ENCODE measurements at places on chromosomes 5 and 9.

- no peak for DNase-seq
Observed at GRCh38 chr5:33810491-33811120, 81.2 kb downstream of the ADAMTS12 start.

DNA sequence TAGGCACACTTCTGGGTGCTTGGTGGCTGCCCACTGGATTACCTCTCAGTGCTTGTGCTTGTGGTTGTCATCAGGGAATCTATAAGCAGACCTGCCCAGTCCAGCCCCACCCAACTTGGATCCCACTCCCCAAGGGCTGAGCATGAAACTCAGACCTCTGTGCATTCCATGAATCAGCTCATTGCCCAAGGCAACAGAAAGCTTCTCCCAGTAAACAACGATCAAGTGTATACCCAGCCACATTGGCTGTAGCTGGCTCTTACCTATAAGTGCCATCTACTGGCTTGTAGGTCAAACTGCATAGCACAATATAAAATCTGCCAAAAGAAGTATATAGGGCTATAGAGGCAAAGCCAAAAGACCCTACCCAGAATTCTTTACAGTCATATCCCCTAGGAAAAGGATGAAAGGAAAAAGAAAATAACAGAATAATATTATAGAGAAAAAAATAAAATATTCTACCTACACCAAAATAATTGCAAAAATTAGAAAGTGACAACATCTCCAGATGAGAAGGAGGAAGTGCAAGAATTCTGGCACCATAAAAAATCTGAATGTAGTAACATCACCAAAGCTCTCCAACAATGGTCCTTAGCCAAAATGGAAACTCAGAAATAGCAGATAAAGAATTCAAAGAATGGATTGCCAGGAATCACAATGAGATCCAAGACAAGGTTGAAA lies 321.0 kb upstream of the TRPC7 start:
- no peak for DNase-seq

GRCh38 chr9:101727612-101728524 lies 10.6 kb downstream of the GRIN3A start:
- no peak for DNase-seq

- no peak for DNase-seq
Observed at GRCh38 chr5:10607023-10607665, 43.3 kb downstream of the ANKRD33B start.

GRCh38 chr5:87266914-87267573 lies 639 bp upstream of the RASA1 start:
- no peak for DNase-seq

DNA sequence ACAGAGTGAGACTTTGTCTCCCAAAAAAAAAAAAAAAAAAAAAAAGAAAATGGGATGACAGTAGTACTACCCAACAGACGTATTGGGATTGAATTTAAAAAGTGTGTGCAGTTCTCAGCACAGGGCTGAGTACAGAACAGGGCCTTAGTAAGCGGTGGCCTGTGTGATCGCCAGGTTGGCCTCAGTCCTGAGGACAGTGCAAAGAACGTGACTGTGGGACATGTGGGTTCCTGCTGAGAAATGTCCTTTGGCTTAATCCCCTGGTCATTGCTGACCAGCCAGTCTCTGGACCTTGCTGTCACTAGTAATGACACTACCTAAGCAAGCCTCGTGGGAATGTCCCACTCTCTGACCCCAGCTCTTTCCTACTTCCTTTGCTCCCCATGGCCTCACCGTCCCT lies 13.3 kb downstream of the GTF3C5 start:
- DNase-seq: no peak

GRCh38 chr5:117095346-117096332 lies 521.0 kb upstream of the SEMA6A start:
- DNase-seq: no peak

DNA sequence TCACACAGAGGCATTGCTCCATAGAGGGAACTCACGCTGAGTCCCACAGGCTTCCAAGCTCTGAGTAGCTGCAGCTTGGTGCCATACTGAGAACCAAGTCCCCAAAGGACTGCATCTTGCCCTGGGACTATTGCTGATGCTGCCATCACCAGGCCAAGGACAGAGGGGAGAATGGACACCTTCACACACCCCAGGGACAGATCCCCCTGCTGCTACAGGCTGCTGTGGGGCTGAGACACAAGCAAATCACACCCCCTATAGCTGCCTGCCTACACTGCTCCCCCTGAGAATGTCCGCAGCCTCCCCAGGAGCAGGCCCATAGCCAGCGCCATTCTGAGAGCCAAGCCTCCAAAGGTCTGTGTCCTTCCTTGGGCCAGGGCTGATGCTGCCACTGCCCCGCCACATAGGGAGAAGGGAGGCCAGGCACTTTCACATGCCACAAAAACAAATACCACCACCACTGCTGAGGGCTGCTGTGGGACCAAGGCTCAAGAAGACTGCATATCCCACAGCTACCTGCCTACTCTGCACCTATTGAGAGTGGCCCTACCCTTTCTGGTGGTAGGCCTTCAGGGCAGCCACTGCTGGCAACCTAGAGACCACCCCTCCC lies 81.5 kb downstream of the SYK start:
- no peak for DNase-seq

- no peak for DNase-seq
Observed at GRCh38 chr5:76294573-76294972, 108.5 kb upstream of the IQGAP2 start.

- no peak for DNase-seq
Observed at GRCh38 chr9:36258996-36259533, 817 bp upstream of the GNE start.

DNA sequence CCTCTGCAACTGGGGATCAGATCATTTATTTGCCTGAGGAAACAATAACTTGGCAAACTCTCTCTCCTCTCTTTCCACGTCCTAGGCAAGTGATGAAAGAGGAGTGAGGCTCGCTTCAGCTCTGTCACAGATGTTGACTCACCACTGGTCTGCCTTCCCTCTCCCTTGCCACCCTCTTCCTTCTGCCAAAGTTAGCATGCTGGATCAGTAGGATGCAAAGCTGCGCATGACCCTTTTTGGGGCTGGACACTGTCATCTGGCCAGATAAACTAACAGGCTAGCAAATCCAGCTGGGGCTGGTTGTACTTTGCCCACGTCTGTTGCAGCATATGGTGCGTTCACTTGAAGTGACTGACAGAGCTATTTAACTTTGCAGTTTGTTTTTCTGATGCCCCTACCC lies 36.2 kb upstream of the SMARCA2 start:
- no peak for DNase-seq

- peak; percentile 78 for DNase-seq
Observed at GRCh38 chr9:93059011-93059714, 662 bp downstream of the SUSD3 start.

GRCh38 chr5:135048286-135048685 lies 14.3 kb upstream of the PITX1 start:
- DNase-seq: no peak

GRCh38 chr5:80210014-80210413 lies 45.8 kb downstream of the SERINC5 start:
- DNase-seq: no peak

- DNase-seq: no peak
Observed at GRCh38 chr5:54362992-54363625, 52.7 kb upstream of the ARL15 start.

DNA sequence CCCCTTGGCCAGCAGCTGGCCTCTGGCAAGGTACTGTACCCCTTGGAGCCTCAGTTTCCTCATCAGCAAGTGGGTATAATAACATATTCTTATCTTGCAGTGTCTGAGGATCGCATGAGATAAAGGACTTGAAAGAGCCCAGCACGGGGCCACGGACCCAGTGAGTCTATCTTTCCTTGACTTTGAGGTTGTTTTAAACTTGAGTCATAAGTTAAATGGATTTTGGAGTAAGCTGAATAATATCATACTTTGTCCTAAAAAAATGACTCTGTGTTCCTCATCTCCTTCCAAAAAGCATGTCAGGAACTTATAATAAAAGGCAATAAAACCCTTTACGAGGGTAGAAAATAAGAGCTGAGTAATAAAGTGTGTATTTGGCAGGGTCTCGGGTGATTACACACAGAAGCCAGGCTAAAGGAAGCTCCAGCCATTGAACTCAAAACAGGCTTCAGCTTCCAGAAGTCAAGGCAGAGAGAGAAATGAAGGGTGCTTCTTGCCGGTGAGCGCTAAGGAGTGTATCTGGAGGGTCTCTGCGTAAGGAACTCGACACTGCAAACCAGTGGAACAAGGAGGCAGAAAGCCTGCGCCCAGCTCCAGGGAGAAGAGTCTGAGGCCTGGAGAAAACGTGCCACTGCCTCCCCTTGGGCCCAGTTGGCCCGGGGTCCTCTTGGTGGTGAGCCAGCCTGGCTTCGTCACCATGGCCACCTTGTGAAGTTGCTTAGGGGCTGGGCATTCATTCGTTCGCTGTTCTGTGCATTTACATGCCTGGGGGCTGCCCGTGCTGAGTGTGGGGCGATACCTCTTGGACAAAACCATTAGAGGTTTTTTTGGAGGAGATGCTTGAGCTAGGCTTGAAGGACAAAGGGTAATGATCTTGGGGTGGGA lies 72.4 kb upstream of the PHYKPL start:
- DNase-seq: peak; percentile 48

DNA sequence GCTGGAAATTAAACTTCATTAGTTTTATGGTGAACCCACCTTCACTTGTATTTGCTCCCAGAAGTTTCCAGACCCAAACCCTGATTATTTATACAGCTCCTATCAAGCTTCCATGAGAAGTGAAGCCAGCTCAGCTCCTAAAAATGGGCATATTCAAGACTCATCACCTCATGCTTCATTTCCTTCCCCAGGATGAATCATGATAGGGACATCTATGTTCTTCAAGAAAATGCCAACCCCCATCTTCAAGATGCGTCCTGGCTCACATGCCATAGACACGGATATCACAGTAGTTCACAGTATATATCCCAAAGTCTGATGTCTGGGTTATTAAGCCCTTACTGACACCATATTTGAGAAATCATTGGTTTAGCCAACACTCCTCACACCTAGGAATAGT lies 217.6 kb downstream of the NPR3 start:
- no peak for DNase-seq

GRCh38 chr9:93555370-93555769 lies 21.0 kb upstream of the PHF2 start:
- DNase-seq: no peak

GRCh38 chr5:132540764-132541163 lies 2.6 kb downstream of the IL5 start:
- DNase-seq: no peak

- peak; percentile 92 for DNase-seq
Observed at GRCh38 chr9:128026255-128026772, 40.8 kb downstream of the NAIF1 start.

DNA sequence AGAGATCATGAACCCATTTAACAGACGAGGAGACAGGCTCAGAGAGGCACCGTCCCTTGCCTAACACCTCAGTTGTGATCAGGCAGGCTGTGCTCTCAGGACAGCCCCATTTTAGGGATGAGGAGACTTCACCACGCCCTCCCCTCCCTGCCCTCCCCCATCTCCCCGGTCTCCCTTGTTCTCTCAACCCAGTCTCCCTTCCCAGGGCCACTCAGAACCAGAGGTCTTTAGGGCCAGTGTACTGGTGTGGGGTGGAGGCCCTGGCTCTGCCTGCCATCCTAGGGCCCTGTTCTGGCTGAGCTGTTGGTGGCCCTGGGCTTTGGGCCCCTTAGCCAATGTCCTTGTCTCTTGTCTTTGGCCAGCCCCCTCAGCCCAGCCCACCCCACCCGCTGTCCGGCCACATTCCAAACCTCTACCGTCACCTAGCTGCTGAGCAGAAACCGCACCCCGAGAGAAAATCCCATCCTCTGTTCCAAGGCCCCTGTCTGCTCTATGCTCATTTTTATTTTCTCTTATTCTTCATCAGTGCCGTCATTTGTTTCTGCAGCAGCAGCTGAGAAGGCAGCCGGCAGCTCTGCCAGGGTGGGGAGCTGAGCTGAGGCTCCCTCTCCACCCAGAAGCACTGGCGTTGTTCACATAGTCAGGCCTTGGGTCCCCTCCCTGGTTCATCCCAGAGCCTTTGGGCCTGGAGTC lies 33.9 kb downstream of the OLFML2A start:
- no peak for DNase-seq

DNA sequence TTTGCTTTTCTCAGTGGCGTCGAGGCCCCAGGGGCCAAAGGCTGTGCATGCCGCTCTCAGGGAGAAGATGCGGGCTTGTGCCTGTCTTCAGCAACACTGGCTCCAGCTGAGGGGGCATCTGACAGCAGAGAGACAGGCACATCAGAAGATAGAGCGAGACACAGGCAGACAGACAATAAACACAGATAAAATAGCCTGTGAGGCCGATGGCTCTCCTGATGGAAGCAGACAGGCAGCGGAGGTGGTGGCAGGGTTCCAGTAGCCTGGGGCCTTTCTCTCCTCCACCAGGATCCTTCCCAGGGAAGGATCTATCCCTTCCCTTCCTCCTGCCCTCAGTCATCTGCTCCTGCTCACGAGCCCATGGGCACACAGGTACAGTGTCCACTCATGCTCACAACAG lies 16.6 kb upstream of the UNC5A start:
- no peak for DNase-seq

- no peak for DNase-seq
Observed at GRCh38 chr9:74528207-74528606, 31.1 kb downstream of the RORB start.

- DNase-seq: no peak
Observed at GRCh38 chr5:132812781-132813598, at the start of gene SOWAHA. Gene SOWAHA, plus strand, starts transcription at chr5:132813302. Its CDS starts 320 bp downstream, at chr5:132813622.

DNA sequence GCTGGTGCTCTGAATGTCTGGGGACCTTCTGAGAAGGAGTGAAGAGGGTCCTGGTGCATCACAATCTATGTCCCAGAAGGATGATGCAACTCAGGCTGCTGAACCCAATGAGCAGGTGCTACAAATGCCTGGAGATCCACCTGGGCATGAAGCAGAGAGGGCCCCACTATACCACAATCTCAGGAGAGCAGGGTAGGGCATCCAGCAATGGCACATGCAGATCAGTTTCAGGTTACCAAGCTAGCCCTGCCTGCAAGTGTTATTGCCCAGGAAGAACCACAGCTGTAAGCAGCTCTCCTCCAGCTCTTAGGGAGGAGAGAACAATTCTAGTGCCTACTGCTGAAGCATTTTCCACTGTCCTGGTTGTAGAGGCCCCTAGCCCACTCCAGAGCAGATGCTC lies 389.2 kb upstream of the TNC start:
- DNase-seq: no peak

DNA sequence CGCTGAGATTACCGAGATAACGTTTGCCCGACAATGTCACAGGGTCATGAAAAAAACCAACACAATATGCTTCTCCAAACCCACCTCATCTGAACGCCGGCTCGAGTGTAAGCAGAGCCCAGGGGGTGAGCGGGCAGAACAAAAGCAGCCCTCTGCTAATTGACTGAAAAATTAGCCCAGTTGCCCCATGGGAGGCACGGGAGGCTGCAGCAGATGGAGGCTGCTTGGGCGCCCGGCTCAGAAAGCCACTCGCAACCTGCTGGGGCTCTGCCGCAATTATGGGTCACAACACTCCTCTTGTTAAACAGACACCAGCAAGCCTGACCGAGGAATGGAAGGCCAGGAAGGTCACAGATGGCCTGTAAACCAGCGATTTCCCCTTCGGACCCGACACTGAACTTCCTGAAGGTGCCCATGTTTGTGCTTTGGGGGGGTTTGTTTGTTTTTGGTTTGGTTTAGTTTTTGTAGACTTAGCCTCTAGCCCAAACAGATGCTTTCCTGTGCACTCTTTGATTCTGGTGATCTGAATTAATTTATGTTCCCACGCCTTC lies 104.6 kb upstream of the IRX1 start:
- no peak for DNase-seq

GRCh38 chr5:175694371-175695160 lies 36.7 kb downstream of the HRH2 start:
- DNase-seq: no peak

GRCh38 chr5:33608344-33609041 lies 167.7 kb downstream of the TARS1 start:
- no peak for DNase-seq
